ENCODE measurements at places on chromosomes 2 and 18. TPM values are rescaled to one million over a fixed set of nuclear protein-coding genes. Genes with fewer than 3 reads are reported as not detected.

DNA sequence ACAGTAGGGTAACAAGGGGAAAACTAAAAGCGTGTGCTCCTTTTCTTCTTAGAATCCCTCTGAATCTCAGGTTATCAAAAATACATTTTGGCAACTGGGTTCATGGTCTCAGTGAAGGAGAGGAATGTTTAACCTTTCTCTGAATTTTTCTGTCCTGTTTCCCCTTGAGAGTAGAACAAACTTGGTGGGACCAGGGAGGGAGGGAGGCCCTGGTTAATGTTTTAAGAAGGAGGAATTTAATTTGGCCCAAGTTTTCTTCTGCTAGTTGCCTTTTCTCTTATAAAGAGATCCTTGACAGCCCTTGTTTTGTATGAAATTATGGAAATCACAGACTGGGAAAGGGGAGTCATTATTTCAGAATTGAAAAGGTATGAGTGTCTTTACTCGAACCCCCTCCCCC, 12.2 kb upstream of the POU3F3 start:
- no peaks in the 10 kb centered on the region for H3K36me3 ChIP-seq
- no peak for DNase-seq
- H3K4me3 ChIP-seq, result no peak overlapping the region
- H3K27ac ChIP-seq, result no peak overlapping the region
- H3K4me1 ChIP-seq, result peaks cover 20% of the 10 kb centered on the region

- H3K4me3 ChIP-seq, result no peak overlapping the region
- no peaks in the 10 kb centered on the region for H3K36me3 ChIP-seq
- DNase-seq, result no peak
Measured at GRCh38 chr2:595831-596592, 81.2 kb downstream of the TMEM18 start.

DNA sequence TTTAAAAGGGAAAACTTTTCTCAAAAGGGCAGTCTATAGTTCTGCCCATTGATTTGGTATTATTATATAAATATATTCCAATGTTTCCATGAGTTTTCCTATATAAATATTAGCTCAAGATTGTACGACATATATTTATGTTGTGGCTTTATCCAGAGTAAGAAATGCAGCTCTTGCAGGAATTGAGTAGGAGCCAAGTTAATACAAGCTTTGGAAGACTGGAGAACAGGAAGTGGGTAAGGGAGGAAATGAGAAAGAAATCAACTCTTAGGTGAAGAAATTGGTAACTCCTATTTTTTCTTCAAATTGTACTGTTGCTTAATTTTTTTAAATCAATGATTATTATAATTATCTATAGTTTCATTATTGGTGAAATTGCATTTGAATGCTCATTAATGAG, 105.4 kb upstream of the FAM117B start:
- no peak overlapping the region for H3K4me3 ChIP-seq
- peaks cover 53% of the 10 kb centered on the region for H3K36me3 ChIP-seq
- peaks cover 11% of the 10 kb centered on the region for H3K4me1 ChIP-seq
- H3K27me3 ChIP-seq, result no peaks in the 10 kb centered on the region

DNA sequence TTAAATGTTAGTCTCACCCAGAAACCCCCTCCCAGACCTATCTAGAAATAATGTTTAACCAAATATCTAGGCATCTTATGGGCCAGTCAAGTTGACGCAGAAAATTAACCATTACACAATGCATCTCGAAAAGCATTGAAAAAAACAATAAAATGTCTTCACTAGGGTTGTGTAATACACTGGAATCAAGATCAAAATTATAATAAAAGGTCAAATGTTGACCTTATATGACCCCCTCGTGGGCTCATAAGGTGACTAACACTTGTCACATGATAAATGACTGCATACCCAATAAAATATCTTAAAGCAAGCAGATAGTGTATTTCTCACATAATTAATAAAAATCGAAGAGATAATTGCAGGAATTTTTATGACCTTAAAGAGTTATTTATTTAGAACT, 447.9 kb upstream of the DSEL start:
- no peak overlapping the region for H3K27ac ChIP-seq
- H3K36me3 ChIP-seq, result no peaks in the 10 kb centered on the region
- no peaks in the 10 kb centered on the region for H3K4me1 ChIP-seq
- DNase-seq, result no peak

- no peak for DNase-seq
- no peak overlapping the region for H3K4me3 ChIP-seq
- H3K27ac ChIP-seq, result no peak overlapping the region
- H3K4me1 ChIP-seq, result no peaks in the 10 kb centered on the region
Measured at GRCh38 chr2:181157326-181157725, 176.9 kb downstream of the UBE2E3 start.

Gene OSR1
- 19.4 TPM for total RNA-seq

Gene RGPD4
- total RNA-seq, result not detected

GRCh38 chr2:192246297-192246696, 51.6 kb upstream of the TMEFF2 start:
- no peaks in the 10 kb centered on the region for H3K27me3 ChIP-seq
- no peak overlapping the region for H3K4me3 ChIP-seq
- DNase-seq, result no peak
- H3K4me1 ChIP-seq, result no peaks in the 10 kb centered on the region
- no peak overlapping the region for H3K27ac ChIP-seq
- no peaks in the 10 kb centered on the region for H3K36me3 ChIP-seq

DNA sequence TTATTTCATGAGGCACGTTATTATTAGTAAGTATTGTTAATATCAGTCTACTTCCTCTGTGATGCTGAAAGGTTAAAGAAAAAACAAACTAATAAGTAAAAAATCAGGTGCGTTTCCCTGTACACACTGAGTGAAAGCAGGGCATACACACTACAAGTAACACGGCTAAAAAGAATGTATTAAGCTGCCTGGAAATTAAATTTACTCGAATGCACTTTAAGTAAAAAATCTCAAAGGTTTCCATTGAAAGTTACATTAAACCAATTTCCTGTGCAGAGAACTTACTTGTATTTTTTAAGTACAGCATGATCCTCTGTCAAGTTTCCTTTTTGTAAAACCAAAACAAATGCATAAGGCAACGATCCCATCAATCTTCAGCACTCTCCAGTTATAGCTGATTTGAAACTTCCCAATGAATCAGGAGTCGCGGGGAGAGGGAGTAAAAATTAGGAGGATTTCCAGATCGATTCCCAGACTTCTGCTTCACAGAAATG, 633 bp downstream of the BCL2 start:
- peak overlapping the region; percentile 43 for H3K27ac ChIP-seq
- H3K36me3 ChIP-seq, result no peaks in the 10 kb centered on the region
- DNase-seq, result no peak
- peaks cover 21% of the 10 kb centered on the region for H3K4me1 ChIP-seq
- H3K27me3 ChIP-seq, result no peaks in the 10 kb centered on the region

GRCh38 chr2:218043100-218043499, 26.0 kb upstream of the RUFY4 start:
- H3K27ac ChIP-seq, result no peak overlapping the region
- DNase-seq, result no peak
- H3K4me3 ChIP-seq, result no peak overlapping the region
- H3K36me3 ChIP-seq, result no peaks in the 10 kb centered on the region
- no peaks in the 10 kb centered on the region for H3K27me3 ChIP-seq
- no peaks in the 10 kb centered on the region for H3K4me1 ChIP-seq

GRCh38 chr2:86249579-86250391, 50.5 kb downstream of the MRPL35 start:
- H3K27me3 ChIP-seq, result no peaks in the 10 kb centered on the region
- no peaks in the 10 kb centered on the region for H3K36me3 ChIP-seq
- no peak for DNase-seq

- no peaks in the 10 kb centered on the region for H3K36me3 ChIP-seq
- H3K27ac ChIP-seq, result peak overlapping the region; percentile 88
- H3K4me1 ChIP-seq, result peaks cover 12% of the 10 kb centered on the region
- peak overlapping the region; percentile 41 for H3K4me3 ChIP-seq
- DNase-seq, result peak; percentile 62
- no peaks in the 10 kb centered on the region for H3K27me3 ChIP-seq
Measured at GRCh38 chr2:176001281-176001915, 669 bp downstream of the LNPK start.

Gene PROM2
- 3.5 TPM for total RNA-seq
